ENCODE measurements at places on chromosomes 2 and 18.

- no peak overlapping the region for H3K4me3 ChIP-seq
- no peaks in the 10 kb centered on the region for H3K27me3 ChIP-seq
- no peak for DNase-seq
- no peaks in the 10 kb centered on the region for H3K36me3 ChIP-seq
- peaks cover 8% of the 10 kb centered on the region for H3K4me1 ChIP-seq
Observed at GRCh38 chr18:76557026-76557575, 62.1 kb upstream of the ZNF516 start.

GRCh38 chr18:31192086-31192776 is 29.6 kb upstream of the DSC1 start:
- H3K4me3 ChIP-seq: no peak overlapping the region
- no peaks in the 10 kb centered on the region for H3K27me3 ChIP-seq
- H3K27ac ChIP-seq: no peak overlapping the region
- no peak for DNase-seq
- H3K36me3 ChIP-seq: no peaks in the 10 kb centered on the region

- no peak overlapping the region for H3K27ac ChIP-seq
- no peaks in the 10 kb centered on the region for H3K4me1 ChIP-seq
- DNase-seq: no peak
- no peak overlapping the region for H3K4me3 ChIP-seq
Observed at GRCh38 chr2:170365686-170366085, 187.7 kb downstream of the MYO3B start.

DNA sequence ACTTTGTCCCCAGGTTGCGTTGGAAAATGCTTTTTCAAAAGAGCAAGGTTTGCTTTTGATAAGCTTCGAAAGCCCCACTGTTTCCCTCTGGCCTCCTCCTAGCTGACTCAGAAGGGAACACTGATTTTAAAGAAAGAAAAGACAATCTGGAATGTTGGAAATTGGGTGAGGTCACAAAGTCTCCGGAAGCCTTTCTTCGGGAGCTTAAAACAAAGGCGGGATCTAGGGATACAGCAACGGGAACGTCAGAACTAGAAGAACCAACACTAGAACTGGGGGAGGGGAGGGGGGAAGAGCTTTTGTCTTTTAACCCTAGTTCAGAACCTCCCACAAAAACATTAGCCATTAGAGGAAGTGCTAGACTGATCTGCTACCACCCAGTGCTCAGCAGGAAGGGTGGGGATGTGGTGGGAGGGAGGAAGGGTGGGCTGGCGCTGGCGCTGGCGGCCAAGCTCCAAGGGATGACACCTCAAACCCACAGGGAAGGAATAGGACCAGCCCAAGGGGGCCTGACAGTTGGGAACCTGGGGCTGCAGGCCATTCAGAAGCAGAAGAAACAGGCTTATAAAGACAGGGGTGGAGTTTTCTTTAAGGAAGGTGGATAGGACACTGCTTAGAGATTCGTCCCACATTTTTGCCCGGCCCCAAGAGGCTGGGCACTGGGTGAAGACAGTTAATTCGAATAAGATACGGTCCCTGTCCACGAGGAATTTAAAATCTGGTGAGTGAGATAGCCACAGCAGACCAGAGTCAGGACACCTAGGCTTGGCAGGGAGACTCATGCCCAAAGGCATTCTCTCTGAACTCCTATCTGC is 1.7 kb downstream of the TMSB10 start:
- peak overlapping the region; percentile 91 for H3K27ac ChIP-seq
- no peaks in the 10 kb centered on the region for H3K36me3 ChIP-seq
- peak overlapping the region; percentile 79 for H3K4me3 ChIP-seq
- H3K4me1 ChIP-seq: peaks cover 12% of the 10 kb centered on the region
- peak; percentile 47 for DNase-seq
- no peaks in the 10 kb centered on the region for H3K27me3 ChIP-seq

DNA sequence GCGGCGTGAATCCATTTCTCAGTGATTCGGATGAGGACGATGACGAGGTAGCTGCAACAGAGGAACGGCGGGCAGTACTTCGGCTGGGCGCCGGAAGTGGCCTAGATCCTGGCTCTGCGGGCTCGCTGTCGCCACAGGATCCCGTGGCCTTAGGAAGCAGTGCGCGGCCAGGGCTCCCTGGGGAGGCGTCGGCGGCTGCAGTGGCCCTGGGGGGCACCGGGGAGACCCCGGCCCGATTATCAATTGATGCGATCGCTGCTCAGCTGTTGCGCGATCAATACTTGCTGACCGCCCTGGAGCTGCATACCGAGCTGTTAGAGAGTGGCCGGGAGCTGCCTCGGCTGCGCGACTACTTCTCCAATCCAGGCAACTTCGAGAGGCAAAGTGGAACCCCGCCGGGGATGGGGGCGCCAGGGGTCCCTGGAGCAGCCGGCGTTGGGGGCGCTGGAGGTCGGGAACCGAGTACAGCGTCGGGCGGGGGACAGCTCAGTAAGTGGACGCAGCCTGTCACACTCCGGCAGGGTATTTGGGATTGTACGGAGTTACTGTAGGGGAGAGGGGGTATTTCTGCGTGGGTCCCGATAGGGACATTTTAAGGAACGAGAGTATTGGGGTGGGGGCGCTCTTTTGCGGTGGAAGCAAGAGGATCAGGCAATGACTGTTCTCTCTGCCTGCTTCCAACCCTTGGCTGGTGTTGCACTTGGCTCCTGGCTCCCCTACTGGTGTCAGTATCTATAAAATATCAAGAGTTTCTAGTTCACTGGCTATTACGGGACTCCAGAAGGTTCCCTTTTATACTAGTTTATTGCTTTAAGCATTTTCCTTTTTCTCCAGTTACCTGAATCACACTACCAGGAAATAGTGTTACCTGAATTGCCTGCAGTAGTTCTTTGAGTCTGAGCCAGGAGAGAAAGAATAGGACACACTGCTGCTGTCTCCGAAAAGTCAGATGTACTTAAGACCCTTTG is 772 bp downstream of the RELCH start:
- no peaks in the 10 kb centered on the region for H3K27me3 ChIP-seq
- DNase-seq: peak; percentile 31
- peaks cover 11% of the 10 kb centered on the region for H3K4me1 ChIP-seq
- no peaks in the 10 kb centered on the region for H3K36me3 ChIP-seq
- peak overlapping the region; percentile 15 for H3K27ac ChIP-seq

GRCh38 chr2:231552752-231553151 is 22.5 kb upstream of the NMUR1 start:
- no peak for DNase-seq
- H3K4me1 ChIP-seq: no peaks in the 10 kb centered on the region
- H3K36me3 ChIP-seq: no peaks in the 10 kb centered on the region
- H3K27ac ChIP-seq: no peak overlapping the region

DNA sequence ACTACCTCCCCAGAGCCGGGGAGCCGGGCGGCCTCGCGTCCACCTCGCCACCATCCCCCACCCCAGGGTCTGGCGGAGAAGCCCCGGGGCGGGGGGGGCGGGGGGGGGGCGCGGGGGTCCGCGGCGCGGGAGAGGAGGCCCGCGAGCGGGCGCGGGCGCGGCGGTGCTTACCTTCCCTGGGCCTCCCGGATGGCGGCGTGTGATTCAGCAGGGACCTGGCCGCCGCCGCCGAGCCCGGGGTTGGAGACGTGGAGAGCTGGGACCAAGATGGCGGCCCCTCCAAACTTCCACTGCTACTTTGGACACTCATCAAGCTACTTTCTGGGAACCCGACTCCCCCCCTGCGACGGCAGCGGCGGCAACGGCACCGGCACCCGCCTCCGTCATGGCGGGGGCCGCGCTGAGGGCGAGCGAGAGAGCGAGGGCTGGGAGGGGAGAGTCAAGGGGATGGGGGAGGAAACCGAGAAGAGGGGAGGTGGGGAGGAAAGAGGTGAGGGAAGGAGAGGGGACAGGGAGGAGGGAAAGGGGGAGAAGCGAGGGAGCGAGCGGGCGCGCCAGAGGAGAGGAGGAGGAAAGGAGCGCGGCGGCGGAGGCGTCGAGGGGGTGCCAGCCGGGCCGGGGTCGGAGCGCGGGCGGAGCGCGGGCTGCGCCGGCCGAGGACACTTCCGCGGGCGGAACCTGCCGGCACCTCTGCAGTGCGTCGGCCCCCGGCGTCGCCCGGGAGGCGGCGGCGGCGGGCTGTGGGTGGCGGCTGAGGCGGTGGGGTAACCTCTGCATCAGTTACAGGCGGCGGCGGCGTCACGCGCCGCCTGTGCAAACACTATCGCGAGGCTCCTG is at the start of gene TLK1:
TLK1 (minus strand) TSS at position 775 of the 837 bp plus-strand sequence; CDS start at position 310, 465 bp downstream.
- peaks cover 8% of the 10 kb centered on the region for H3K4me1 ChIP-seq
- H3K36me3 ChIP-seq: no peaks in the 10 kb centered on the region
- peak; percentile 70 for DNase-seq
- peak within 1 kb of the TSS; percentile 98 for H3K27ac ChIP-seq

- H3K27ac ChIP-seq: peak overlapping the region; percentile 17
- DNase-seq: no peak
- H3K27me3 ChIP-seq: no peaks in the 10 kb centered on the region
Observed at GRCh38 chr2:236505648-236506047, 64.0 kb upstream of the ACKR3 start.

DNA sequence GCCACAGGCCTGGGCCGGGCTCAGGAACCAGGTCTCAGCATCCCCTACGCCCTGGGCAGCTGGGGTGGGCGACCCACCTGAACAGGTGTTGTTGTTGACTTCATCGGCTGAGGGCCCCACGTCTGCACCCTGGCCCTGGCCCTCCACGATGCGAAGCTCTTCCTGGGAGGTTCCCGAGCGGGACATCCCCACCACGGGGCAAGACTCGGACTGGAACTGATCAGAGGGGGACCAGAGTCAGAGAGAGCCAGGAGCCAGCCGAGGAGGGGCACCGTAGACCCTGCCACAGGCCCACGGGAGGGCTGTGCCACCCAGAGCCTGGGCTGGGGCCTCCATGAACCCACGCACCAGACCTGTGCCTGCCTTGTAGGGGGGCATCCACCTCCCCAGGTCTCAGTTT is 54.3 kb downstream of the AQP12A start:
- no peak overlapping the region for H3K27ac ChIP-seq
- no peaks in the 10 kb centered on the region for H3K27me3 ChIP-seq
- H3K4me1 ChIP-seq: no peaks in the 10 kb centered on the region
- H3K36me3 ChIP-seq: no peaks in the 10 kb centered on the region
- H3K4me3 ChIP-seq: no peak overlapping the region

GRCh38 chr18:11047817-11048216 is 101.6 kb downstream of the PIEZO2 start:
- H3K27me3 ChIP-seq: no peaks in the 10 kb centered on the region
- no peak overlapping the region for H3K27ac ChIP-seq
- no peak for DNase-seq
- no peaks in the 10 kb centered on the region for H3K36me3 ChIP-seq
- H3K4me3 ChIP-seq: no peak overlapping the region

DNA sequence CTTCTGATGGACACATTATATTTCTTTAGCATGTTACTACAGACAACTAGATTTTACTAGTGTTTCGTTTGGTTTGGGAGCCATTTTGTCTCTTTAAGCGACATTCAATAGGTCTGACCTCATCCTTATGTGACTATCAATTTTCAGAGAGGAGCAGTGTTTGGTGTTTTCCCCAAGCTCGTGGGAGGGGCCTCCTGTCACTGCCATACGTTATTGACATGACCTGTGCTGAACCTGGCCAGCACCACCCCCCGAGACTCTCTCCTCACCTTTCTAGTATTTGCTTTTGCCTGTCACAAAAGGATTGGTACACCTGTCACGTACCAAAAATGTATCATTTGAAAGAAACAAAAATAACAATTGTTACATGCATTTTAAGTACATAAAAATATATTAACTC is 69.3 kb downstream of the PSMG2 start:
- H3K36me3 ChIP-seq: no peaks in the 10 kb centered on the region
- no peaks in the 10 kb centered on the region for H3K4me1 ChIP-seq

DNA sequence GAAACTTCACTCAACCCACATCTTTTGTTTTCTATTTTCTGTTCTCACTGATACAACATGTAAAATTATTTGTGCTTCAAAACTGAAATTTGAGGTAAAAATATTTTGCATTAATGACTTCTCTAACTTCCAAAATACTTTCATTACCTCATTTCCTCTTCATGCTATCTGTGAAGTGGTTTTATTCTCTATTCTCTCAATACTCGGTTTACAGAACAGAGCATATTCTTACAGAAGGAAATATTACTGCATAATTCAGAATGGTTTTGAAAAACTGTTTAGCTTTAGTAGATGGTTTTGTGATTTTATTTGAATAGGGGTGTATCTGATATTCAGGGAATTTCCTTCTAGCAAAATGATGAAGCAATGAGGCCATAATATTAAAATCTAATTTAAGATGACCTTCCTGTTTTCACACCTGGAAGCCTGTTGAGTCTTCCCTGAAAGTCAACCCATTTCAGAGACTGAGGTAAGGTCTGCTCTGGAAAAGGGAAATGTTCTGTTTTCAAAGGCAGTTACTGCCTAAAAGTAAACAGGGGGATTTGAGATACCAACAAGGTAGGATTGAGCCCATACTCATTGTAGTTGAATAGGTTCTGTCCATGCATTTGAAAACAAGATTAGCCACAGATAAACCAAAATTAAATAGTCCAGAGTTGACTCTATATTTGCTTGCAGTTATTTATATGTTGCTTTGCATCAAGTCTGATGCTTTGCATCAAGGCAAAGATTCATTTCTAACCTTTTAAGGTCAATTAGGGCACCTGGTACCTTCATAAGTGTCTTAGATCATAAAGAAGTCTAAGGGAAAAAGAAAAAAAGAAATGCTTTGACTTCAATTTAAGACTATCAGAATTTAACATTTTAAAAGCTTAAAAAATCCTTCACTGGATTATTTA is 50.8 kb upstream of the PEX13 start:
- no peak overlapping the region for H3K4me3 ChIP-seq
- H3K27me3 ChIP-seq: no peaks in the 10 kb centered on the region
- no peak for DNase-seq
- H3K27ac ChIP-seq: no peak overlapping the region
- no peaks in the 10 kb centered on the region for H3K36me3 ChIP-seq
- H3K4me1 ChIP-seq: no peaks in the 10 kb centered on the region

- H3K4me3 ChIP-seq: no peak overlapping the region
- no peaks in the 10 kb centered on the region for H3K36me3 ChIP-seq
- no peaks in the 10 kb centered on the region for H3K27me3 ChIP-seq
- no peak overlapping the region for H3K27ac ChIP-seq
Observed at GRCh38 chr2:220985561-220985960, 586.5 kb downstream of the EPHA4 start.

DNA sequence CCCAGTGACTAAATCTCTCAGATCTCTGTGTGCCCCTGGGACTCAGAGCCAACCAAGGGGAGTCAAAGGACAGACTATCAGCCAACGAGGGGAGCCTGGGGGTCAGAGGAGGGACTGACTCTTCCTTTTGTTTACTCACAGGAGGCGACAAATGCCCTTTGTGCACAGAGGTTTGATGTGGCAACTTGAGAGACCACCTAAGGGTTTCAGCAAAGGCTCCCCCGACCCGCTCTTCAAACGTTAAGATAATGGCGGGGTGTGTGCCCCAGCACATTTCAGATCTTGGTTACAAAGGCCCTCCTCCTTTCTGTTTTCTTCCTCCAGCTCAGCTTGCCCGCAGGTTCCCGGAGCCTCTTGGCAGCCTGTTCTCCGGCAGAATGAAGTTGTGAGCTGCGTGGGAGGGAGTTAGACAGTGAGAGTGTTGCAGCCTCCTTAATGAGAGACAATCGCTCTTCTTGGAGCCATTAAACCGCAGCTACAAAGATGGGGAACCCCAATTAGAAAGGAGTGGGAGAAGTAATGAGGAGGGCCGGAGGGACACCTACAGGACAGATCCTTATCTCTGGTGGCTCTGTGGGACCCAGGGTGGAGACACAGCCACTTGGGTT is 76.2 kb downstream of the KIAA2012 start:
- no peaks in the 10 kb centered on the region for H3K27me3 ChIP-seq
- H3K4me1 ChIP-seq: no peaks in the 10 kb centered on the region
- DNase-seq: no peak
- H3K36me3 ChIP-seq: no peaks in the 10 kb centered on the region
- no peak overlapping the region for H3K27ac ChIP-seq
- no peak overlapping the region for H3K4me3 ChIP-seq

GRCh38 chr2:216575465-216575864 is 57.8 kb upstream of the IGFBP2 start:
- H3K36me3 ChIP-seq: no peaks in the 10 kb centered on the region
- H3K4me3 ChIP-seq: no peak overlapping the region
- no peaks in the 10 kb centered on the region for H3K4me1 ChIP-seq
- DNase-seq: no peak
